ENCODE measurements at places on chromosomes 5 and 9.

- H3K36me3 ChIP-seq = no peaks in the 10 kb centered on the region
- no peaks in the 10 kb centered on the region for H3K27me3 ChIP-seq
- H3K27ac ChIP-seq = no peak overlapping the region
- no peaks in the 10 kb centered on the region for H3K4me1 ChIP-seq
- H3K4me3 ChIP-seq = no peak overlapping the region
- DNase-seq = no peak
These were observed 21.0 kb downstream of the TIMD4 start for GRCh38 chr5:156942064-156942463.

DNA sequence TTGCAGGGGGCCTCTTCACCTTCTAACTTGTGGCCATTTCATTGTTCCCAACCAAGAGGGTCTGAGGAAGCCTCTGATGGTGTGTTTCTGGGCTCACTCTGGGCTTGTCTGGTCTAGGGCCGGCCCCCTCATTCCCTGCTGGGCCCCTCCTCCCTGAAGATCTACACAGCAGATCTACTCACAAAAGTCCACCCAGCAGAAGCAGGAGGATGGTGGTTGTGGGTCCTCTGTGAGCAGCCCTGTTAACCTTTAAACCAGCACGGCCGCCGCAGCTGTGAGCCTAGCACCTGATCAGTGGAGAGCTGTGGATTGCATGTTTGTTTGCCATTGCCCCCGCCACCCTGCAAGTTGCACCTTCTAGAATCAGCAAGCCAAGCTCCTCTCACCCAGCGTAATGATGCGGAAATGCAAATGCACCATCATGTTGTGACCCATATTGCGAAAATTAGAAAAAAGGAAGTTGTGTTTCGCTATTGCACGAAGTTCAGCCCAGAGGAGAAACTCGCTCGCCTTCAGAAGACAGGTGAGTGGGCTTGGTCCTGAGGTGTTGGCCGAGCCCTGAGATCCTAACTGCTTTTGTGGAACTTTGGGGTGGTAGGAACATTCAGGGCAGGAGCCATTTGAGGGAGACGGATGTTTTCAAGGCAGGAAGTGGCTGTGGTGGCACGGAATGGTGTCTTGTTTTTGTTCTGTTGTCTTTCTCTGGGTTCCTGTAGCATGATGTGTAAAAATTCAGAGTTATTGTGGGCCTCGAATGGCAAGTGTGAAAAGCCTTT lies 16.7 kb downstream of the FGD3 start:
- H3K36me3 ChIP-seq = no peaks in the 10 kb centered on the region
- H3K4me3 ChIP-seq = peak overlapping the region; percentile 52
- peak overlapping the region; percentile 68 for H3K27ac ChIP-seq
- peaks cover 24% of the 10 kb centered on the region for H3K4me1 ChIP-seq

DNA sequence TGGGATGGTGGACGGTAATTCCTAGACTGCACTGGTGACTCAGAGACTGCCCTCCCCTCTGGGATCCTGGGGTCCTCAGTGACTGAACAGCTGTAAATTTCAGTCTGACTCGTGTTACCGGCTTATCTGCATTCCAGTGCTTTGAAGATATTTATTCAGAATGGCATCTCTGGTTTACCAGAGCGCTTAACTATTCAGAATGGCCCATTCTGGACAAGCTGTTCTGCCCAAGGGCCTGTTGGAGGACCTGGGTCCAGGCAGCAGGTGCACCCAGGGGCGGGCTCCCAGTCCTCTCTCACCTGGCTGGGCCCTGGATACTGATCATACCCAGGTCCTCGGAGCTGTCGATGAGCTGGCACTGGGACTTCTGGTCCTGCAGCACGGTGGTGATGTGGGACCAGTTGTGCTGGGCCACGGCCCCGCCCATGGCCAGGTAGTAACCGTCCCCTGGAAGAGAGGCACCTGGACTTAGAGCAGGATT lies 48.0 kb downstream of the SARDH start:
- DNase-seq = no peak
- H3K4me1 ChIP-seq = no peaks in the 10 kb centered on the region
- no peak overlapping the region for H3K27ac ChIP-seq
- H3K36me3 ChIP-seq = no peaks in the 10 kb centered on the region

DNA sequence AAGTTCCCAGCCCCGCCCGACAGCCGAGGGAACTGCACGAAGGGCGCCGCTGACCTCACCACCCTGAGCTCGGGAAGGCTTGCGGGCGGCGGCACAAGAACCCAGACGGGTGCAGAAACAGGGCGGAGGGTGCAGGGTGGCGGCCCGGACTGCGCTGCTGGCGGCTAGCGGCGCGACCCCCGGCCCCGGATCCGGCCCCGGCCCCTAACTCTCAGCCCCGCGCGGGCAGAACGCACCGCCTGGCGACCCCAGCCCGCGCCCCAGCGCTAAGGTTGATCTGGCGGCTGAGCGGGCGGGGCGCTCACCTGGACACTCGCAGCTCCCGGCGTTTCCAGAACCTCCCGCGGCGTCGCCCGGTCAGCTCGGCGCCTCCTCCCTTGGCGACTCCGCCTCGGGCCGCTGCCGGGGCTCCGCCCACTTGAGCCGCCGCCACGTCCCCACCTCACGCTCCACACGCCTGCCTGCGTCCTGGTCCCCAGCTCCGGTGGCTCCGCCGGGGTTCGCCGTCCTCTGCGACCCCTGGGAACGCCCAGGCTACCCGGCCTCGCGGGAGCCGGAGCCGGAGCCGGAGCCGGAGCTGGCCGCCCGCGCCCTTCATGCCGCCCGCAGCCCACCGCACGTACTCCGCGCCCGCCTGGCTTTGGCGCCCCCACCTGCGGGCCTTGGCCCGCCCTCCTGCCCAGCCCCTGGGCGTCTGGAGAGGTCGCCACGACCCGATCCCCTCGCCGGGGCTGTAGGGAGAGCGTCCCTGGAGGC lies at the start of gene P4HA2:
Gene P4HA2 (minus strand): TSS at position 369 of the 756 bp plus-strand sequence. CDS start 9,227 bp downstream, outside the sequence.
- H3K36me3 ChIP-seq = no peaks in the 10 kb centered on the region
- peak within 1 kb of the TSS; percentile 54 for H3K4me3 ChIP-seq
- DNase-seq = peak; percentile 88
- H3K27ac ChIP-seq = no peak within 1 kb of the TSS

- H3K4me3 ChIP-seq = no peak overlapping the region
- no peaks in the 10 kb centered on the region for H3K27me3 ChIP-seq
- H3K27ac ChIP-seq = no peak overlapping the region
- H3K36me3 ChIP-seq = no peaks in the 10 kb centered on the region
These were observed 31.1 kb downstream of the RASA1 start for GRCh38 chr5:87298692-87299362.

DNA sequence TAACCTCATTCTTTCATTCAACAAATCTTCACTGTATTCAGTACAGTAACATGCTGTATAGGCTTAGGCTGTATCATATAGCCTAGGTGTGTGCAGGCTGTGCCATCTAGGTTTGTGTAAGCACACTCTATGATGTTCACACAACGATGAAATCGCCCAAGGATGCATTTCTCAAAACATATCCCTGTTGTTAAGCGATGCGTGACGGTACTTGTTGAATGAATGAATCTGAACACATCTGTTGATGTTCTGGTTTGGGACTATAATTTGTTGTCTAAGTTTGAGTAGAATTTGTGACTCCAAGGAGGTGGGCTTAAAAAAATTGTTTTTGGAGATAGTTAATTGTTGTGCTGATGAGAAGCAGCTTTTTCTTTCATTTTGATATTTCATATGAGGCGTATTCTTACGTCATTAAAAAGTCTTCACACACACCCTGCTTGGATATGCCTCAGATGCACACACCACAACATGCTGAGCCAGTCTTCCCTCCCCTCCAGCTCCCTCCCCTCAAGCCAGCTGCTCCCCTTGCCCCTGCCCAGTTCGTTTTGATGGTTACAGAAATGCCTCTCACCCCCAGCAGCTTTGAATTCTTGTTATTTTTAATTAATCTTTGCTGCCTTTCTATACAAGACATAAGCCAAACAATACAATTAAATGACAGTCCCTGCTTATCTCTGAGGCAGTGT lies 5.5 kb upstream of the PSAT1 start:
- H3K27ac ChIP-seq = no peak overlapping the region
- no peak for DNase-seq
- no peak overlapping the region for H3K4me3 ChIP-seq
- H3K27me3 ChIP-seq = peaks cover 1% of the 10 kb centered on the region
- no peaks in the 10 kb centered on the region for H3K4me1 ChIP-seq

- DNase-seq = no peak
- H3K4me3 ChIP-seq = no peak overlapping the region
- H3K27ac ChIP-seq = no peak overlapping the region
- H3K36me3 ChIP-seq = no peaks in the 10 kb centered on the region
- peaks cover 38% of the 10 kb centered on the region for H3K27me3 ChIP-seq
- H3K4me1 ChIP-seq = no peaks in the 10 kb centered on the region
These were observed 135.2 kb downstream of the BARX1 start for GRCh38 chr9:93819905-93820304.

GRCh38 chr5:34791761-34792244 lies 47.2 kb upstream of the TTC23L start:
- H3K36me3 ChIP-seq = peaks cover 3% of the 10 kb centered on the region
- no peaks in the 10 kb centered on the region for H3K4me1 ChIP-seq
- H3K4me3 ChIP-seq = no peak overlapping the region
- DNase-seq = no peak
- no peak overlapping the region for H3K27ac ChIP-seq

GRCh38 chr5:88956416-88956815 lies 73.4 kb upstream of the MEF2C start:
- H3K4me3 ChIP-seq = no peak overlapping the region
- no peaks in the 10 kb centered on the region for H3K27me3 ChIP-seq
- DNase-seq = no peak
- H3K27ac ChIP-seq = no peak overlapping the region
